ENCODE measurements at places on chromosomes 2 and 18.

DNA sequence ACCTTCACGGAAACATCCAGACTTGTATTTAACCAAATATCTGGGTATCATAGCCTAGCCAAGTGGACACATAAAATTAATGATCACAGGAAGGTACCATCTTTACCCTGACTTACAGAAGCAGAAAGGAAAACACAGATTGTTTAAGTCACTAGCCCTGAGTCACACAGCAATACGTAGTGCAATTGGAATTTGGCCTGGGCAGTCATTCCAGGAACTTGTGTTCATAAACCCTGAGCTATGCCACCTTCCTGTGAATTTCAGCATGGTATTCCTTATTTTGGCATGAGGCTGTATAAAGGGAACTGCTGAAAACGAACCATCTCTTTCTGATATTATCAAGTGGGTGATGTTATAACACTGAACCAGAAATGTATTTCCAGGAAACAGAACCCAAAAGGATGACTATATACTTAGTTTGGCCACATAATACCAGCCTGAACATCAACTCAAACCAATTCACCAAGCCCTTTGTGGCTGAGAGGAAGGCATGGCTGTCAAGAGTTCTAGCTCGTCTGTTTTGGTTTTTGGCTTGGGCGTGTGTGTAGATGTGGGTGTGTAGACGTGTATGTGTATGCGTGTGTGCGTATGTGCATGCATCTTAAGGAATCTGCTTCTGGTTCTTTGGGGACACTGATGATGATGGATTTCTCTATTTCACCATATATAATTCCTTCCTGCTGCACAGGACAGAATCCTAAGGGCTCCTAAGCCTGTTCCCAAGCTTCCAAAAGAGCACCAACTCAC, 533.4 kb upstream of the ID2 start:
- DNase-seq = no peak

- DNase-seq = no peak
These were observed 203.5 kb upstream of the SALL3 start for GRCh38 chr18:78776151-78776550.

DNA sequence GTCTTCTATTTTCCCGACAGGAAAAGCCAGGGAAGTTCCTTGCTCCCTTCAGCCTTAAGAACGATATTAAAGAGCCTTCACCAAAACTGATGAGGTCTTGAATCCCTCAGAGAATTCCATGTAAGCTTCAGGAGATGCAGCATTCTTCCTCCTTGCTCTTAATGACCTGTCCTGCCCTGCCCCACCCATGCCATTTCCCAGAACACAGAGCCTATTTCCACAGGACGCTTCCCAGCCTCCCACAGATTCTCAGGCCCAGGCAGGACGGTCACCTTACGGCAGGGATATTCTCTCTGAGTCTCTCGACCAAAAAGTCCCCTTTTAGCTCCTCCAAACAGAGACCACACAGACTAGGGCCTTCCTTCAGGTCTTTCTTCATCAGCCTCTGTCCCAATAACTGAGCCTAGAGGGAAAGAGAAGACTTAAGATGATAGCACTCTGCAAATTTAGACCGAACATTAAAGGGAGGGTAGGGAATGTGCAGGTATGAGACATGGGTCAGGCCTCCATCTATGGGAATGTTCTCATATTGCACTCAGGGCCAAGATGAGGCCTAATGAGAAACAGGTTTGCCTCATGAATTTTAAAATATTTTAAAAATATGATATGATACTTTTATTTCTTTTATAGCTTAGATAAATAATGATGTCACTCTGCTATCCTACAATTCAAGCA, 62.1 kb downstream of the COBLL1 start:
- DNase-seq = no peak

GRCh38 chr2:190532581-190532980, 1.9 kb downstream of the NEMP2 start:
- DNase-seq = no peak

- no peak for DNase-seq
These were observed 10.6 kb upstream of the BIN1 start for GRCh38 chr2:127117603-127118002.

GRCh38 chr2:69993048-69993565, 31.7 kb upstream of the ASPRV1 start:
- no peak for DNase-seq

DNA sequence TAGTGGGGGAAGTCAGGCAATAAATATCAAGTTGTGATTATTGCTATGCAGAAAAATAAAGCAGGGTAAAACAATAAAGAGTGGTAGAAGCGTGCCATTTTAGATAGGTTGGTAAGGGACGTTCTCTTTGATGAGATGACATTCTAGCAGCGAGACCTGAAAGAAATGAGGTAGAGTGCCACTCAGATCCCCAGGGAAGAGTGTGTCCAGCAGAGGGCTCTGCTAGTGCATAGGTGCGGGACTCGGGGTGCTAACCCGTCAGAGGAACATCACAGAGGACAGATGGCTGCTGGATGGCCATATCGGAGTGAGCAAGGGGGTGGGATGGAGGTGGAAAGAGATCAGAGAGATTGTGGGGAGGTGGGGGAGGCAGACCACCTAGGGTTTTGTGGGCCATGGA, 16.3 kb upstream of the GTF2A1L start:
- DNase-seq = no peak

- DNase-seq = no peak
These were observed 266.7 kb downstream of the SH3BP4 start for GRCh38 chr2:235218486-235218907.

- no peak for DNase-seq
These were observed 90.5 kb upstream of the FHL2 start for GRCh38 chr2:105489168-105489878.

DNA sequence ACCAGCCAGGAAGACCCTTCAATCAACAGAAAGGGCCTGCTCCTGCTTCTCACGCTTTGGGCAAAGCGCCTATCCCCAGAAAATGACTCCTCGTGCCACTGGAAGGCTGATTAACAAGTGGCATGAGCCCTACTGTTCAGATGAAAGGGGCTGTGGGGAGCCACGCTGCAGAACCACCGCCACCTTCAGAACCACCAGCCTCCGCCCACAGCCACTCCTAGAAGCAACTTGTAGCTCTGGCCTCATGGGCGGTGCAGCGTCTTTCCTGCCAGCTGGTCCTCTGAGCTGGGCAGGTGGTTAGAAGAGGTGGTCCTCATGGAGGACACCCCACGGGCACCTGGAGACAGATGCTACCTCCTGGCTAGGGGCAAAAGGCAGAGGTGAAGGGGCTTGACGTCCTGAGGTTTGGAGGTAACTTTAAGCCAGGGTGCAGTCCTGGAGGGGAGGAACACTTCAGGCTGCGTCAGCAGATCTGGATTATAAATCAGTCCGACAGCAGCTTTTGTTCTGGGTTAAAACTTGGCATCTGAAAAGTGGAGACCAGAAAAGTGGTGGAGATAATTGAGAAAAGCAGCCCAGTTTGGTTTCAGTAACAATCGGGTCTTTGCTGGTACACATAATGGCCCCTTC, 861 bp upstream of the SEMA4C start:
- no peak for DNase-seq

Measured in stimulated activated CD8-positive, alpha-beta memory T cell treated with anti-CD3 and anti-CD28 coated beads, Interleukin-12 subunit alpha, Interleukin-12 subunit beta, amount 100 ng/mL, for 1 hour (primary cell).